ENCODE measurements at places on chromosomes 3 and 15.

- no peak for DNase-seq
Observed at GRCh38 chr15:63112871-63113270, 8.8 kb upstream of the LACTB start.

GRCh38 chr15:101062063-101062462 is 142.9 kb downstream of the LRRK1 start:
- no peak for DNase-seq

DNA sequence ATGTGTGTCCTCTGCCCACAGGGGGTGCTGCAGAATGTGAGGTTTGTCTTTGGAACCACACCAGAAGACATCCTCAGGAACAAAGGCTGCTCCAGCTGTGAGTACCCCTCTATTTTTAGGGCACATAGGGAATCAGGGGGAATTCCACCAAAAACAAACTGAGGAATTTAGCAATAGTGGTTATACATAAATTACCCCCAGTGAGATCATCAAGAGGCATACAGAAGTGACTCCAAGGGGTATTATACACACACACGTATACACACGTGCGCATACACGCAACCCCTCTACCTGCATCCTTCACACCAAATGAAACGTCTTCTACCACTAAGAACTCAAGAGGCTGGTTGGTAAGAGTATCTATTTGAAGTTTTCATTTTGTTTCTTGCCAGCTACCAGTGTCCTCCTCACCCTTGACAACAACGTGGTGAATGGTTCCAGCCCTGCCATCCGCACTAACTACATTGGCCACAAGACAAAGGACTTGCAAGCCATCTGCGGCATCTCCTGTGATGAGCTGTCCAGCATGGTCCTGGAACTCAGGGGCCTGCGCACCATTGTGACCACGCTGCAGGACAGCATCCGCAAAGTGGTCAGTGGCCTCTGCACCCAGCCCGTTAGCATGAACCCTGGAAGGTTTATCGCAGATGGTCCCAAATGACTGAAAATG is 2.9 kb downstream of the THBS1 start:
- no peak for DNase-seq

DNA sequence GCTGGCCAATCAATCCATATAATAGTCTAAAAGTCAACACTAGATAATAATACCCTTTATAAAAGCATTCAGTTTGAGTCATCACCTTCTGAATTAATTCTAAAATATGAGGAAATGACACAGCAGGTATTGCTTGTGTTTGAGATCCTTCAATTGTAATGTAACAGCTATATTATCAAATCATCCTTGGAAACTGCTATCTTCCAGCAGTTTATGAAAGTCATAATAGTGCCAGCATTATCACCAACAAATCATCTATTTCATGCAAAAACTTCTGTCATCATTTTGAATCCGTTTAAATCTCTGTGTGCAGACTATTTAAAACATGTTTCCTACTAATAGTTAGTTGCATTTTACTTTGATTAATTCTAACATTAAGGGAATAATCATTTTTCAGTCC is 468.7 kb downstream of the CADM2 start:
- no peak for DNase-seq

DNA sequence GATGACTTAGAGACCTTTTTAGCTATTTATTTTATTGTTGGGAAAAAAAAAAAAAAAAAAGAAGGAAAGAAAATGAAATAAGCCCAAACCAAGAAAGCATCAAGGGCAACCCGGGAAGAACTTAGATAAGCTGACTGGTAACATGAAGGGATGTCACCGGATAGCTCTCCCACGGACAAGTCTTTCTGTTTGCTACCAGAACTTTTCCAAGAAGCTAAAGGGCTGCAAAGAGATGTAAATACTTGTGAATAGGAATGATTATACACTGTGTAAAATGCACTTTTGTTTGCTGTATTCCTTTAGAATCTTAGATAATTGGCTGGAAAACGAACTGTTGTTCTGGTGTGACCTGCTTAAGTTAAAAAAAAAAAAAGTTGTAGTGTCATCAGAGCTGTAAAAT is 2.8 kb downstream of the FOXB1 start:
- DNase-seq = no peak

GRCh38 chr3:29759411-29760225 is 478.7 kb downstream of the RBMS3 start:
- no peak for DNase-seq

DNA sequence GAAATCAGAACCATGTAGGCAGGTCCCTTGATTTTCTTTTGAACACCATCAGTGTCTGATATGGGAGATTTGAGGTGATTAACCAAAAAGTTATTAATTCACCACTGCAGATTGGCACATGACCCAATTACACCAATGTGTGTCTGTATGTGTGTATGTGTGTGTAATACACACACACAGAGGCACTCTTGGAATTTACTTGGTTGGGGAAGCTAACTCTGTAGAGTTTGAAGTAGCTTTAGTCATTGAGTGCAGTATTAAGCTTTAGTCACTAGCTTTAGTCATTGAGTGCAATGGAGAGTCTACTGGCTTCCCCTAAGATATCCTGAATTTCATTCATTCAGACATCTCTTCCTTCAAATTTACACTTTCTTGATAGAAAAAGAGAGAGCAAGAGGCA is 109.4 kb upstream of the C15orf61 start:
- no peak for DNase-seq

GRCh38 chr3:46670000-46670890 is 23.2 kb downstream of the ALS2CL start:
- DNase-seq = no peak

GRCh38 chr3:17352620-17353019 is 389.8 kb downstream of the TBC1D5 start:
- DNase-seq = no peak

GRCh38 chr3:184765730-184766074 is 46.3 kb upstream of the VPS8 start:
- DNase-seq = no peak

- DNase-seq = no peak
Observed at GRCh38 chr3:167839460-167840134, 104.1 kb downstream of the SERPINI1 start.

- DNase-seq = no peak
Observed at GRCh38 chr3:97932387-97932801, 39.8 kb downstream of the RIOX2 start.

DNA sequence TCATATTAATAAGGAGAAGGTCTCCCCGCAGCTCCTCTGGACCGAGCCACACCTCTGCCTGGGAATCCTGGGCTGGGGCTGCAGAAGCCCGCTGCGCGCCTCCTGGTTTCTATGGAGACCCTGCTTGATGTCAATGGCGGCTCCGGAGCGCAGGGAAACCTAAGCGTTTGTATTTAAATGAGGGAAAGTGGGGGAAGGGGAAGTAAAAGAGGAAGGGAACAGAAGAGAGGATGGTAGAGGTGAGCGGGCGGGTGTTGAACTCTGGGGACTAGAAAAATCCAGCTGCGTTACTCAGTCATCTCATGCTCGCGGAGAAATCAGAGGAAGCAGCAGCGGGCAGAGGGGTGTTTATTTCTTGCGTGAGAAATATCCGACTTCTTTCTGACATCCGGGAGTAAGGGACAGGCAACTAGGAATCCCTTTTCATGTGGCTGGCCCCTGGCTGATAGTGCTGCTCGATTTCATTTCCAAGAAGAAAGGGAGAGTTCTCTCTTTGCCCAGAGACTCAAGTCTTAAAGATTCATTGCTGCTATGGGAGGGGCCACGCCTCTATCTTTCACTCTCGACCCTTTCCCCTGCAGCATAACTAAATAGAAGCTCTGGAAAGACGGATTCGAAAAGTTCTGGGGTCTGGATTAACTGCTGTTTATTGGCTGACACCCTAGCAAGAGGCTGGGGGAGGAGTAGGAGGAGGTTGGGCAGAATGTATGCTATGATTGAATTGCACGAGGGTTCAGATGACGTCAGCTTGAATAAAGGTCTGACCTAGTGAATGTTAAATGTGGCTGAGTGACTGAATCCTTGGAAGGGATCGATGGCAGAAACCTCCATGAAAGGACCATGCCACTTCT is 110.5 kb upstream of the GAP43 start:
- DNase-seq = no peak

- no peak for DNase-seq
Observed at GRCh38 chr3:168251371-168251770, 155.6 kb upstream of the GOLIM4 start.

DNA sequence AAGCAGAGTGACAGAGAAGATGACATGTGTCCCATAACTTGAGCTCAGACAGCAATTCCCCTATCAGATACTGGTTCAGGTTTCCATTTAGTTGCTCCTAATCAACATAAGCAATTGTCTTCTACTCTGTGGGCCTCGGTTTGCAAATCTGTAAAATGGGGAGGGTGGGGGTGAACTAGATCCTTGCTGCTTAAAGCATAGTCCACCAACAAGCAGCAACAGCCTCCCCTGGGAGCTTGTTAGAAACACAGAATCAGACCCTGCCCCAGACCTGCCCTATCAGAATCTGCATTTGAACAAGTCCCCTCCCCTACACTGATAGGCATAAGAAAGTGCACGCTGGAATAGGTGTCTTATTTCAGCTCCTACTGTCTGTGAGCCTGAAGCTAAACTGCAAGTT is 87.8 kb downstream of the CEMIP start:
- DNase-seq = no peak

DNA sequence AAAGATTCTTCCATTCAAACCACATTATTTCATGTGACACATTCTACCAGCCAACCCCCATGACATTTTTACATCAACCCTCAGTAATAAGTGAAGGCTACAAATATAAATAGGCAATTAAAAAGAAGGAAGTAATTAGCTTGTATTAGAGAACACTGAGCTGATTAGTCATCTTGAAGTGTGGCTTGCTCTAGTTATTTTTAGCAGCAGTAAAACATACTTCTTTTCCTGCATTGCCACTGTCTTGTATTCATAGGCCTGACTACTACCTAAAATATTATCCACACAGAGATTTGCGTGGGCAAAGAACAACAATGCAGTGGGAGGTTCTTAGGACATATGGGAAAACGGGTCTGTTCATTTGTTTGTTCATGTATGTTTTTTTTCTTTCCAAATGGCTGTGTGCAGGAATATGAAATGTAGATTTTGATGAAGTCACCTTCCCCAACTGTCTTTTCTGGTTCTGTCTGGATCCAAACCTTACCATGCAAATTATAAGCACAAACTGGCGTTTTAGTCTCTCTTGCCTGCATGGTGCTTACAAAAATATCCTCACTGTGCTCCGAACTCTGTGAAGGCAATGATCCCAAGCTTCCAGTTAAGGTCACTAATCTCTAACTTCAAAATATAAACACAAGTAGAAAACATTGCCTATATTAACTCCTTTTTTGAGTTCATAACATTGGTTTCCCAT is 31.5 kb upstream of the TM4SF4 start:
- DNase-seq = no peak

- peak; percentile 9 for DNase-seq
Observed at GRCh38 chr3:129439226-129439816, 427 bp downstream of the MBD4 start.

- DNase-seq = no peak
Observed at GRCh38 chr3:48218537-48218936, 4.8 kb upstream of the CAMP start.

- no peak for DNase-seq
Observed at GRCh38 chr15:82663186-82663600, 16.0 kb upstream of the CPEB1 start.
